ENCODE measurements at places on chromosomes 11 and 22.

GRCh38 chr22:32561756-32562155 lies 87.1 kb downstream of the FBXO7 start:
- H3K36me3 ChIP-seq, result no peaks in the 10 kb centered on the region
- no peak for DNase-seq
- H3K27ac ChIP-seq, result no peak overlapping the region
- H3K4me1 ChIP-seq, result no peaks in the 10 kb centered on the region
- no peak overlapping the region for H3K4me3 ChIP-seq
- H3K27me3 ChIP-seq, result no peaks in the 10 kb centered on the region

- H3K27me3 ChIP-seq, result no peaks in the 10 kb centered on the region
- no peaks in the 10 kb centered on the region for H3K36me3 ChIP-seq
- H3K4me1 ChIP-seq, result no peaks in the 10 kb centered on the region
- H3K27ac ChIP-seq, result no peak overlapping the region
These were observed 26.3 kb upstream of the ALDH3B2 start for GRCh38 chr11:67700548-67701262.

DNA sequence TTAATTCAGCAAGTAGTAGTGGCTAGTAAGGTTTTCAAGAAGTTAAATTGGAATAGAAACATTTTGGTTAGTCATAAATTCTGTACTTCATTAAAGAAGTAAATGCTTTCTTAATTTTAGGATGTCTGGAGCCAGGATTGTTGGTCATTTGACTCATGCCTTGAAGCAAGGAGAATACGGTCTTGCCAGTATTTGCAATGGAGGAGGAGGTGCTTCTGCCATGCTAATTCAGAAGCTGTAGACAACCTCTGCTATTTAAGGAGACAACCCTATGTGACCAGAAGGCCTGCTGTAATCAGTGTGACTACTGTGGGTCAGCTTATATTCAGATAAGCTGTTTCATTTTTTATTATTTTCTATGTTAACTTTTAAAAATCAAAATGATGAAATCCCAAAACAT lies 25.8 kb downstream of the ACAT1 start:
- H3K4me1 ChIP-seq, result peaks cover 16% of the 10 kb centered on the region
- H3K27me3 ChIP-seq, result no peaks in the 10 kb centered on the region
- no peak for DNase-seq
- H3K36me3 ChIP-seq, result no peaks in the 10 kb centered on the region
- H3K4me3 ChIP-seq, result no peak overlapping the region

DNA sequence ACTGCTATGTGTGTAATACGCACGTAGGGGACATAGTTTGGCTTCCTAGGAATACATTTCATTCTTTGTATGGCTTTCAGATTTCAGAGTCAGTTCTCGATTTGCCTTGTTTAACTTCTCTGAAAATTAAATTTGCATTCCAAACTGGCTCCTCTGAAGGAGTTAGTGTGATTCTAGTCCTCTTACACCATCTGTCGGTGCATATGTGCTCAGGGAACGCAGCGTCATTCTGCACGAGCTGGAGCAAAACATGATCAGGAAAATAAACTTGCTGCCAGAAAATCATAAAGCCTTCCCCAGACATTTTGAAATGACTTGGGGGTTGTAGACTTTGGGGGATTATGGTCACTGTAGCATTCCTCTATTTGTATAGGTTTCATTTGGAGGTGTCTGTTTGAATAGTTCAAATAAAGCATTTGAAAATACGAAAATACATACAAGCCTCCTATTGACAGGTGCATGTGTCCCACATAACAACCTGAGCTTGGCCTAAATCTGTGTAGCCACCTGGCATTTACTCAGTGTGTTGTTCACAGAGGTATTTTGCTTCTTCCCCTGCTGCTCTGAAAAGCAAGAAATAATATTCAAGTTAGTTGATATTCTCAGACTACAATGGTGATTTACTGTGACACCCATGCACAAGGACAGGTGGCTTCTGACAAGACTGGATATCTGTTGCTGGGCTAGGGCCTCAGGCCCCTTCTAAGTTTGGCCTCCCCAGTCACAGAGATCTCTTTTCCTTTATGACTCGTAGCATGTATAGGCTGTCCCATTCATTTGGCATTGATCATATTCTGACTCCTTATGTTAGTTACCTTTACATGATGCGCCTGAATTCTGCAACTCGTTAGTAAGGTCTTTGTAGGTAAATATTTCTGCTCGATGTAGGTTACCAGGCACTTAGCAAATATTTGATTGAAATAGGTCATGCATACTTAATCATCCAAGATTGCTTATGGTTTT lies 81.6 kb upstream of the SORL1-AS1 start:
- no peak overlapping the region for H3K4me3 ChIP-seq
- H3K27me3 ChIP-seq, result no peaks in the 10 kb centered on the region
- H3K36me3 ChIP-seq, result no peaks in the 10 kb centered on the region
- H3K4me1 ChIP-seq, result 0 out of 2 replicates have a peak, but pooled peaks cover 8% of the 10 kb centered on the region
- DNase-seq, result no peak
- no peak overlapping the region for H3K27ac ChIP-seq

- no peaks in the 10 kb centered on the region for H3K27me3 ChIP-seq
- no peak overlapping the region for H3K4me3 ChIP-seq
- no peaks in the 10 kb centered on the region for H3K36me3 ChIP-seq
- no peaks in the 10 kb centered on the region for H3K4me1 ChIP-seq
- H3K27ac ChIP-seq, result no peak overlapping the region
- DNase-seq, result no peak
These were observed 54.8 kb upstream of the CEP295 start for GRCh38 chr11:93606721-93607120.

DNA sequence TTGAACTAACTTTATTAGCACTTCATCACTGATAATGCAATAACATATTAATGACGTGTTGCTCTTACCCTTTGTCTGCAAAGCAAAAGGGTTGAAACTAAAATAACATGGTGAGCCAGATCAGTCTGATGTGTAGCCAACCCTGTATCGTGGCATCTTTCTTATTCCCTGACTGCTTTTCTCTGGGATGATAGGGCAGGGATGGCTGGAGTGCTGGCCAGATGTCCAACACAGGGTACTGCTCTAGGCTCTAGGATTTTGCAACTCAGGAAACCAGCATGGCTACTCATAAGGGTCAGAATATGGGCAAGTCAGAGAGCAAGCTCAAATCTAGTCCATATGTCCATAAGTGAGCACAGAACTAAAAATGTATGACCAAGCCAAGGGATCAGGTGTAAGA lies 129.1 kb downstream of the SLC17A6 start:
- H3K27me3 ChIP-seq, result no peaks in the 10 kb centered on the region
- H3K36me3 ChIP-seq, result no peaks in the 10 kb centered on the region
- H3K4me3 ChIP-seq, result no peak overlapping the region
- DNase-seq, result no peak
- H3K4me1 ChIP-seq, result no peaks in the 10 kb centered on the region
- H3K27ac ChIP-seq, result no peak overlapping the region

- DNase-seq, result no peak
- H3K4me1 ChIP-seq, result peaks cover 34% of the 10 kb centered on the region
- no peaks in the 10 kb centered on the region for H3K36me3 ChIP-seq
- H3K27ac ChIP-seq, result no peak overlapping the region
- H3K27me3 ChIP-seq, result no peaks in the 10 kb centered on the region
These were observed 16.0 kb downstream of the TXN2 start for GRCh38 chr22:36465232-36466021.

DNA sequence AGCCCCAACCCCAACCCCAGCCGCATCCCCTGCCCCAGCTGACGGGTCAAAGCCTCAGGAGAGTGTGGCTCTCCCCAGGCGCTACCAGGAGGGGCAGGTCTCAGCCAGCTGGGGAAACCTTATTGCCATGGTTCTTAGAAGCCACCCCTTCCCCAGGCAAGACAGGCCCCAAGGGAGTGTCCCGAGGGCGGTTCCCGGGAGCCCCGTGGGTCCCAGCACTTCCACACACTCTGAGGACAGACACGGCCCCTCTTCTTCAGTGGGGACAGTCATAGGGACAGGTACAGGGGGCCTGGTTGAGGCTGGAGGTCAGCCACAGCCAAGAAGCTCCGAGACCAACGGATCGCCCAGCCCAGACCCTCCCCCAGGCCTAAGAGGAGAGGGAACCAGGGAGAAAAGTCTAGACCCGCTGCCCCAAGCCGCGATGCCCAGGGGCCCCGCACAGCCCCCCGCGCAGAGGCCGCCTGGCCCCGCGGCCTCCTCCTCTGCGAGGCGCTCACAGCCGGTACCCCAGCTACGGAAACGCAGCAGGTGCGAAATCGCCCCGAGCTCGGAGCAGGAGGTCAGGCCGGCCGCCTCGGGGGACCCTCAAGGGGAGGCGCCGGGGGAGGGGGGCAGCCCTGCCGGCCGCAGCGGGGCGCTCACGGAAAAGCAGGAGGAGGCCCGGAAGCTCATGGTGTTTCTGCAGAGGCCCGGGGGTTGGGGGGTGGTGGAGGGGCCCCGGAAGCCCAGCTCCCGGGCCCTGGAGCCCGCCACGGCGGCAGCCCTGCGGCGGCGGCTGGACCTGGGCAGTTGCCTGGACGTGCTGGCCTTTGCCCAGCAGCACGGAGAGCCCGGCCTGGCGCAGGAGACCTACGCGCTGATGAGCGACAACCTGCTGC lies 2.6 kb downstream of the KLHDC7B start:
- H3K4me1 ChIP-seq, result 0 out of 2 replicates have a peak, but pooled peaks cover 4% of the 10 kb centered on the region
- H3K27me3 ChIP-seq, result peaks cover 25% of the 10 kb centered on the region
- DNase-seq, result no peak
- no peak overlapping the region for H3K27ac ChIP-seq
- no peak overlapping the region for H3K4me3 ChIP-seq

- DNase-seq, result no peak
- H3K4me1 ChIP-seq, result no peaks in the 10 kb centered on the region
- H3K4me3 ChIP-seq, result no peak overlapping the region
These were observed 15.6 kb downstream of the ARAP1 start for GRCh38 chr11:72736452-72737069.

GRCh38 chr11:34536056-34536455 lies 22.5 kb upstream of the ELF5 start:
- no peak overlapping the region for H3K4me3 ChIP-seq
- H3K4me1 ChIP-seq, result no peaks in the 10 kb centered on the region
- H3K27ac ChIP-seq, result no peak overlapping the region
- H3K27me3 ChIP-seq, result no peaks in the 10 kb centered on the region
- DNase-seq, result no peak

GRCh38 chr11:93613231-93613831 lies 48.2 kb upstream of the CEP295 start:
- H3K27ac ChIP-seq, result no peak overlapping the region
- no peaks in the 10 kb centered on the region for H3K36me3 ChIP-seq
- no peak overlapping the region for H3K4me3 ChIP-seq
- H3K27me3 ChIP-seq, result no peaks in the 10 kb centered on the region

GRCh38 chr11:94305146-94305545 lies 766 bp downstream of the IZUMO1R start:
- DNase-seq, result no peak
- no peak overlapping the region for H3K4me3 ChIP-seq
- no peaks in the 10 kb centered on the region for H3K27me3 ChIP-seq
- H3K36me3 ChIP-seq, result no peaks in the 10 kb centered on the region
- H3K27ac ChIP-seq, result no peak overlapping the region

- no peaks in the 10 kb centered on the region for H3K36me3 ChIP-seq
- no peaks in the 10 kb centered on the region for H3K27me3 ChIP-seq
These were observed 481.4 kb downstream of the ETS1 start for GRCh38 chr11:128105950-128106349.
